ENCODE measurements at places on chromosomes 4 and X. TPM values are rescaled to one million over a fixed set of nuclear protein-coding genes. Genes with fewer than 3 reads are reported as not detected.
A peak's percentile ranks its signal among the peaks of the same experiment; 100 is the strongest.

GRCh38 chr4:5770051-5770450, 59.0 kb downstream of the EVC start:
- H3K4me1 ChIP-seq: peaks cover 3% of the 10 kb centered on the region
- H3K27ac ChIP-seq: no peak overlapping the region
- peaks cover 5% of the 10 kb centered on the region for H3K36me3 ChIP-seq
- no peak overlapping the region for H3K4me3 ChIP-seq
- DNase-seq: no peak

GRCh38 chr4:40247350-40247749, 50.5 kb downstream of the RHOH start:
- no peak for DNase-seq
- H3K4me1 ChIP-seq: no peaks in the 10 kb centered on the region
- H3K4me3 ChIP-seq: no peak overlapping the region
- no peak overlapping the region for H3K27ac ChIP-seq
- no peaks in the 10 kb centered on the region for H3K36me3 ChIP-seq

The ADH1B gene
- 38.6 TPM for polyA plus RNA-seq

GRCh38 chrX:20007962-20008622, 17.2 kb upstream of the BCLAF3 start:
- no peaks in the 10 kb centered on the region for H3K4me1 ChIP-seq
- H3K36me3 ChIP-seq: no peaks in the 10 kb centered on the region
- DNase-seq: no peak
- H3K4me3 ChIP-seq: no peak overlapping the region
- H3K27ac ChIP-seq: no peak overlapping the region

- no peaks in the 10 kb centered on the region for H3K4me1 ChIP-seq
- H3K4me3 ChIP-seq: no peak overlapping the region
- H3K27ac ChIP-seq: no peak overlapping the region
- H3K36me3 ChIP-seq: peaks cover 12% of the 10 kb centered on the region
Observed at GRCh38 chrX:130139474-130140201, 26.0 kb downstream of the AIFM1 start.

DNA sequence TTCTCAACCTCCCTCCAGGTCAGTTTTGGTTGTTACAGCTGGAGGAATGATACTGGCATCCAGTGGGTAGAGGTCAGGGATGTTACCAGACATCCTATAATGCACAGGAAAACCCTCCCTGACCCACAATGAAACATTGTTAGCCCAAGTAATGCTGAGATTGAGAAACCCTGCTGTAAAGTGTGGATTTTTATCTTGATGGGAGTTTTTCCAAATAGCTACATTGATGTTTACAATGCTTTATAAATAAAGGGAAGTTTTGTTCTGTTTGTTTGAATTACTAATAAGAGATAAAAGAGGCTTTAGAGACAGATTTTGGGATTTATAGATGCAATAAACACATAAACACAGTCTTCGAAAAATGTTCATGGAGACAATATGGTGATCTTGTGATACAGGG, 194.0 kb upstream of the NUDT6 start:
- H3K36me3 ChIP-seq: no peaks in the 10 kb centered on the region
- no peaks in the 10 kb centered on the region for H3K27me3 ChIP-seq
- no peak overlapping the region for H3K4me3 ChIP-seq
- no peak for DNase-seq
- H3K4me1 ChIP-seq: no peaks in the 10 kb centered on the region

The PARM1 gene
- polyA plus RNA-seq: 42.9 TPM

DNA sequence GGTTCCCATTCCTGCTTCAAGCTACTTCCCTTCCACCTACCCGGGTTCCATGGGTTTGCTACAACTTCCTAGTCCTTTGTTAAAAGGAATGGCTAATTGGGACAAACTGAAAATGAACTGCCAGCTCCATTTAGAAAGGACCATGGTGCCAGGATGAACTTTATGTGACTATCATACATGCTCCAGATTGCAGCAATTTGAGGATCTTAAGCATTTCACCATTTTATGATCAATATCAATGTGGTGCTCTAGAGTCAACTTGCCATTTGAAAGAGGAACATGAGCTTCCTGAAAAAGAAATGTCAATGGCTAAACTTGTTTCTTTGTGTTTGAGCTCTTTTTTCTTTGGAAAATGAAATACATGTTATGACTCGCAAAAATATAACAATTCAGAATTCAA, 92.7 kb upstream of the IL15 start:
- H3K27ac ChIP-seq: no peak overlapping the region
- no peak overlapping the region for H3K4me3 ChIP-seq
- no peaks in the 10 kb centered on the region for H3K27me3 ChIP-seq

GRCh38 chr4:133694416-133694815, 507.2 kb downstream of the PABPC4L start:
- H3K27me3 ChIP-seq: no peaks in the 10 kb centered on the region
- no peak for DNase-seq
- H3K4me3 ChIP-seq: no peak overlapping the region
- no peaks in the 10 kb centered on the region for H3K36me3 ChIP-seq
- H3K27ac ChIP-seq: no peak overlapping the region

DNA sequence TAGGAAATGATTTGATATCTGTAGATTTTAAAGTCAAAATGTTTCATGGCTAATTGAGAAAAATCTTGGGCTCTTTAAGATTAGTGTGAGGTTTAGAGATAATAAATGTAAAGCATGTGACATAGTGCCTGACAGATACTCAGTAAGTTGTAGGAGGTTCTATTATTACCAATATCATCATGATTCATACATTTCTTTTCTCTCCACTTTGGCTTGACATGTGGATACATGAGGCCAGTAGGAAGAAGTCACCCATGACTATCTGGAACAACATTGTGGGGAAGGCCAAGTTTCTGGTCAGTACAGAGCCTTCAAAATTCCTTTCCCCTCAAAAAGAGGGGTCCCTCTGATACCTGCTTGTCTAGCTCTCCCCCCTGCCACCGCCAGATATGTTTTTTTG, 91.2 kb upstream of the SORBS2 start:
- no peaks in the 10 kb centered on the region for H3K27me3 ChIP-seq
- no peak overlapping the region for H3K27ac ChIP-seq
- no peaks in the 10 kb centered on the region for H3K4me1 ChIP-seq
- H3K4me3 ChIP-seq: no peak overlapping the region
- no peaks in the 10 kb centered on the region for H3K36me3 ChIP-seq

The UGT2B17 gene
- polyA plus RNA-seq: not detected

- H3K4me1 ChIP-seq: no peaks in the 10 kb centered on the region
- no peak overlapping the region for H3K4me3 ChIP-seq
- H3K27me3 ChIP-seq: no peaks in the 10 kb centered on the region
- no peaks in the 10 kb centered on the region for H3K36me3 ChIP-seq
- H3K27ac ChIP-seq: no peak overlapping the region
- DNase-seq: no peak
Observed at GRCh38 chrX:124421898-124422655, 75.7 kb downstream of the SH2D1A start.

The OFD1 gene
- 20.6 TPM for polyA plus RNA-seq

DNA sequence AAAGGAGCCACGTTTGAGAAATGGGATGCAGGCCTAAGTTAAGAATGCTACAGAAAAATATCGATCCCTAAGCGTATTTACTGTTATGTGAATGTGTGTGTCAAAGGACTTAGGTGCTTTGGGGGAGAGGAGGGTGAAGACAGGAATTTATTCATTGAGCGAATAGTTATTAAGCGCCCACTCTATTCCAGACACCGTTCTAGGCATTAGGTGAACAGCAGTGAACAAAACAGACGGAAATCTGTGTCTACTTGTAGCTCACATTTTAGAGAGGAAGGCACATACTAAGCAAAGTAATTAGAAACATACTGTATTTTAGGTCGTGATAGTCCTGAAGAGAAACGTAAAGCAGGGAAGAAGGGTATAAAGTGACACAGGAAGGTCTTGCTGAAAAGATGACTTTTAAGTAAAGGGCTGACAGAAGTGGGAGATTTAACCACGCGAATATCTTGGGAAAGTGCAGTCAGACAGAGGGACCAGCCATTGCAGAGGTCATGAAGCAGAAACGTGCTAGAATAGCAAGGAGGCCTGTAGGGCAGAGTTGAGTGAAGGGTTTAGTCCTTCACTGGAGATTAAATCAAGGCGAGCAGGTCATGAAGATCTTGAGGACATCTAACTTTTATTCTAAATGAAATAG, 541 bp downstream of the AIMP1 start:
- H3K4me3 ChIP-seq: peak overlapping the region; percentile 99
- H3K27ac ChIP-seq: peak overlapping the region; percentile 96
- no peaks in the 10 kb centered on the region for H3K4me1 ChIP-seq
- no peaks in the 10 kb centered on the region for H3K36me3 ChIP-seq
- H3K27me3 ChIP-seq: no peaks in the 10 kb centered on the region

- H3K4me1 ChIP-seq: no peaks in the 10 kb centered on the region
- no peak for DNase-seq
- no peak overlapping the region for H3K4me3 ChIP-seq
- H3K36me3 ChIP-seq: no peaks in the 10 kb centered on the region
Observed at GRCh38 chr4:142248946-142249345, 597.2 kb downstream of the INPP4B start.

GRCh38 chr4:82423245-82424054, 6.8 kb downstream of the HNRNPDL start:
- no peaks in the 10 kb centered on the region for H3K4me1 ChIP-seq
- H3K4me3 ChIP-seq: no peak overlapping the region
- DNase-seq: no peak
- H3K27ac ChIP-seq: no peak overlapping the region
- peaks cover 17% of the 10 kb centered on the region for H3K36me3 ChIP-seq

GRCh38 chrX:56221101-56221500, 11.1 kb upstream of the KLF8 start:
- H3K4me1 ChIP-seq: no peaks in the 10 kb centered on the region
- peaks cover 2% of the 10 kb centered on the region for H3K27me3 ChIP-seq
- no peaks in the 10 kb centered on the region for H3K36me3 ChIP-seq

DNA sequence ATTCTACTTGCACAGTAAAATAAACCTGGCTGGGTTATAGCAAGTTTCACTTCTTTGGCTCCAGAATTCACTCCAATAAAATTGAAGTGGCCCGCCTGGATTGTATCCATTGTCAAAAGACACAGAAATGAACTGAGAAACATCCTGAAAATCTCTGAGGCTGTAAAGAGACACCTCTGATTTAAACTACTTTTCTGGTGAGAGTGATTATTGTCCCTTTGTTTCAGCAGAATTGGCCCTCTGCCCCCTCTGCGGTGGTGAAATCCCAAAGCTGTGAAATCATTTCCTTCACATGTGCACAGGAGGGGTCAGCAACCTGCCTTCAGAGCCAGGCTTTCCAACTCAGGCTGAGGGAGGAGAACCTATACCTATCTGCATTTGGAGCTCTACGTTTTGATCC, 23.0 kb downstream of the GAB3 start:
- no peak for DNase-seq
- no peak overlapping the region for H3K4me3 ChIP-seq

DNA sequence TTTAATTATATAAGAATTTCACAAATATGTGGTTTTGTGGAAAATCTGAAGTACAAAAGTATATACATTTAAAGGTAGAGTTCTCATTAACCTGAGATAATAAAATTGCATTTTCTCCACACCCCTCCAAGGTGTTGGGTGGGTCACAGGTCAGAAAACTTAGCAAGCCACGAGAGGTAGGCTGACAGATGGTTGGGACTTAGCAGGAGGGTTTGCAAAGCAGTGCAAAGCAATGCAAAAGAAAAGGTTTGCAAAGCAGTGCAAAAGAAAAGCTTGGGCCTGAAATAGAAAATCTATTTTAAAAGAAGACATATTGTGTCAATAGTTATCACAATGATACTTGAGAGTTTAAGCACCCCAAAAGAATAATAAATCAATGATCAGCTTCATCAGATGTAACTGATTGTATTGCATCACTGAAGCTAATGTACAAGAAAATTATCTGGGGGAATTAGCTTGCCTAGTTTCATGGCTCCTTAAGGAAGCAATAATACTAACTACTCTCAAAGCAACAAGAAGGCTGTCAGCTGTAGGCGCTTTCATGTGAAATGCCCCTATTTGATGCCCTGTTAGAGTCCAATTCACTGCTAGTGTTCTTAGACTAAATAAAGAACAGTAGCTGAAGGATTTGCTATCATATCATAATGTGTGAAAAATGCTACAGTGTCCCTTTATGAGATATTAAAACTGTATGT, 319.5 kb downstream of the KCNIP4 start:
- DNase-seq: no peak
- no peak overlapping the region for H3K27ac ChIP-seq
- no peaks in the 10 kb centered on the region for H3K36me3 ChIP-seq
- H3K4me3 ChIP-seq: no peak overlapping the region
- H3K27me3 ChIP-seq: no peaks in the 10 kb centered on the region

DNA sequence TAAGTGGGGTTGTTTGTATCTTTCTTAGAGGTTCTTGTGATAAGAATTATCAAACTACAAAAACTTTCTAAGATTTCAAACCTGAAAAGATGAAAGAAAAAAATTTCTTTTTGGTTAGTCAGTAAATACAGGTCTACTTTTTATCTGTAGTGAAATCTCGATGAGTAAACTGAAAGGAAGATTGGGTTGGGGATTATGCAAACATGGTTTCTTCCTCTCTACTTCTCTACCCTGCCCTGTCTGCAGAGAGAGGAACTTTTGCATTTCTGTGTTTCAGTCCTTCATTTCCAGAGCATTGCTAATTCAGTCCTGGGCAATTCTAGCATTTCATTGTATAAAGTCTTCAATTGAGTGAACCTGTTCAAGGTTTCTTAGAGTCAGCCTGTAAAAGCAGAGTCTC, 51.6 kb upstream of the IL2 start:
- no peak overlapping the region for H3K4me3 ChIP-seq
- H3K36me3 ChIP-seq: no peaks in the 10 kb centered on the region
- H3K27ac ChIP-seq: no peak overlapping the region
- no peaks in the 10 kb centered on the region for H3K4me1 ChIP-seq
- no peaks in the 10 kb centered on the region for H3K27me3 ChIP-seq

DNA sequence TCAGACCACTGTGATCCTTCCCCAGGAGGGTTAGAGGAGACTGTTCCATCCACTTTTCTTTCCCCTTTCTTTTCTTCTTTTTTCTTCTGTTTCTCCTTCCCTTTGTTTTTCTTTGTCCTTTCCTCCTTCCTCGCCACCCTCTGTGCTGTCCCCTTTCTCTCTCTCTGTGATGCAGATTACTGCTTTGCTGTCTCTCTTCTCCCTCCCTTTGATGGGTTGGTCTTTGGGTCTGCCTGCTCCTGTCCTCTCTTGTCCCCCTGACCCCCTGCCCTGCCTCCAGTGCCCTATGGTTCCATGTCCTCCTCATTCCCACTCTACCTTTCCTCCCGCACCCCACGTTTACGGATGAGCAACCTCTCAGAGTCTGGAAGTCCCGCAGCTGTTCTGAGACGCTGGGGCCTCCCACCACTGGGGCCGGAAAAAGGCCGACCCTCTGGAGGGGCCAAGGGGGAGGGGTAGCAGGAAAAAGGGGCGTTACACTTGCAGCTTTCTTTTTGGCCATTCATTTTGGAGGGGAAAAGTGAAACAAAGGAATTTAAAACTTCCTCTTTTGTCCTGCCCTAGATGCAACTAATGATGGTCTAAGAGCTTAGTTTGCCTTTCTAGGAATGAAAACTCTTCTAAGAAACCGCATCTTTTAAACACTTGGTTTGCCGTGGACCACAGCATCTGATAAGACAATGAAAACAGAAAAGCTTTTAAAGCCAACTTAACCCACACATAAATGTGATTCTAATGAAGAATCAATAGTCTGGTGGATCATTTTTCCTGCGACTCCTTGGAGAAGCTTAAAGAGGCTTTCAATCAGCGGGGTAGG, 24.5 kb upstream of the TSR2 start:
- no peaks in the 10 kb centered on the region for H3K4me1 ChIP-seq
- no peaks in the 10 kb centered on the region for H3K27me3 ChIP-seq
- no peak overlapping the region for H3K4me3 ChIP-seq
- H3K36me3 ChIP-seq: no peaks in the 10 kb centered on the region

GRCh38 chrX:103404231-103405008, 28.1 kb downstream of the BEX3 start:
- peak overlapping the region; percentile 71 for H3K4me3 ChIP-seq
- H3K4me1 ChIP-seq: peaks cover 2% of the 10 kb centered on the region
- peak overlapping the region; percentile 53 for H3K27ac ChIP-seq
- DNase-seq: peak; percentile 94
- H3K27me3 ChIP-seq: no peaks in the 10 kb centered on the region

The VCX gene
- not detected for polyA plus RNA-seq
